T-helper 22 cell (primary cell): ENCODE measurements at places on chromosomes 7 and 10.

DNA sequence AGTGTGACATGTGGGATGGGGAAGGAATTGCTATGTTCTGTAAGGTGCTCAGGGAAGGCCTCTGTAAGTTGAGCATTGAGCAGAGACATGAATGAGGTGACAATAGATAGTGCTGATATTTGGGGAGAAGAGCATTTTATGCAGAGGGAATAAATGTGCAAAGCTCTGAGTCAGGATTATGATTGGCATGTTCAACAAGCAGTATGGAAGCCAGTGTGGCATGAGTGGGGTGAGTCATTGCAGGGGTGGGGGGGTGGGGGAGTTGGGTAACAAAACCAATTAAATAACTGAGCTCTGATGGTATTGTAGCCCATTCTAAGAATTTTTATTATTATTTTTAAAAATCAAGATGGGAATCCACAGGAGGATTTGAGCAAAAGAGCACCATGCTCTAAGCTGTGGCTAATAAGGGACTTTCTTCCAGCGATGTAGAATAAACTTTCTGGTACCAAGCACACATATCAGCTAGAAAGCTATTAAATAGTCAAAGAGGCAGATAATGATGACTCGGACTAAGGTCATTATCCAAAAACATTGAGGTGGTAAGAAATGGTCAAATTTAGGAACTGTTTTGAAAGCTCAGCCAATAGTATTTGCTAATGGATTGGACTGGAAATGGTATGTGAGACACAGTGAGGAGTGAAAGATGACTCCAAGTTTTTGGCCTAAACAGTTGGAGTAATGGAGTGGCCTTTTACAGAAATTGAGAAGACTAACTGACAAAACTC is 96.4 kb downstream of the PRKG1 start:
- DNase-seq = no peak

- DNase-seq = no peak
Measured at GRCh38 chr7:79982141-79982770, 152.4 kb upstream of the GNAI1 start.

DNA sequence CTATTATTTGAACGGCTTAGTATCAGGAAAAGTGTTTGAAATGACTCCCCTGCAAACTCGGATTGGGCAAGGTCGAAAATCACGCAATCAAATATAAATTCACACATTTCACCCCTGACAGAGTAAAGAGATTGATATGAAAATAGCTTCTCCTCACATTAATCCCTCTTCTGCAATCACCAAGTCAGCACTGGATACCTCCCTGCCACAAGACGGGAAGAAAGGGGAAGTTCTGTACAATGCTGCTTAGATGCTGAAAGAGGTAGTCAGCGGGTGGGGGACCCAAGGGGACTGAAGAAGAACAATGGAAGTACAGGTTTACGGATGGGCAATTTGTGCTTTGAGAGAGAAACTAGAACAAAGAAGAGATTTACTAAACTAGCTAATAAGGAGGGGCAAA is 72.0 kb upstream of the ANK3 start:
- DNase-seq = no peak

DNA sequence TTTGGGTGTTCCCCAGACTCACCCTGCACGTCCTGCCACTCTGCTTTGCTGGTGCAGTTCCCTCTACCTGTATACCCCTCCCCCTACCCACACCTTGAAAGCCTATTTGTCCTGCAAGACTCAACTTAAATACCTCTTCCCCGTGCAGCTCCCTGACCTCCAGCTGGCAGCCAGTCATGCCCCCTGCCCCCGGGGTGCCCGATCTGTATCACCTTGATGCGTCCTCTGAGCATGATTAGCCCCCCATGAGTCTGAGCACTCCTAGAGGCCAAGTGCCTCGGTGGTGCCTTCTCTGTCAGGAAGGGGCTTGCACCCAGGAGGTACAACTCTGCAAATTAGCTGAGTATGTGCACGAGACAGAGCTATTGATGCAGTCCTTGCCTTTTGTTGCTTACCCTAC is 95.1 kb downstream of the RGS10 start:
- no peak for DNase-seq

GRCh38 chr7:80453699-80454340 is 58.0 kb downstream of the GNAT3 start:
- no peak for DNase-seq

DNA sequence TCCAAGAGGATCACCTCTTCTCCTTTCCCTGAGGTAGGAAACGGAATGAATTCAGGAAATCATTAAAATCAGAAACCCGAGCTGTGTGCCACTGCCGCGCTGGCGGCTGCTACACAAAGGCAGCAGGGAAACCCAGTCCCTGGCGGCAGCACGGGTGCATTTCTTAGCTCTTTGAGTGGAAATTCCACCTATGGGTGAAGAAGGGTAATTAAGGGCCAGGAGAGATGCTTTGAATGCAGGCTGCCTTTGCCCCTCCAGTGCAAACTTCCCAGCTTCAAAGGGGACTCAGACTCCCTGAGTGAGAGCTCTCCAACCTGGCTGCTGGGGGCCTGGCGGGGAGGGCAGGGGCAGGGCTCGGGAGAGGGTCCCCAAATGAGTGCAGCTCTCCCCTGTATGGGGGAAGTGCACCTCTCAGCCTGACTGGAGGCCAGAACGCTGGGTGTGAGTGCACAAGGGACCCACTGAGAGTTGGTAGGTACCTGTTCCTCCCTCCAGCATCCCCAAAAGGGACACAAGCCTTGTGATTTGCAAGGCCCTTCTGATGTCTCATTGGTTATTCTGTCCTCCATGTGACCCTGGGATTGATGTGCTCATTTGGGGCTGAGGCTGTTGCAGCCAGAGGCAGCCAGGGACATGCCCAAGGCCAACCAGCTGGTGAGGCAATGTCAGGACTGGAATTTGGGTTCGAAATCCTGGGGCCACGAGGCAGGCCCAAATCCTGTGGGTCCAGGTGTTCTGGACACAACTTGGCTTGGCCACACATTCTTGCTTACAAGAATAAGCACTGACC is 16.3 kb upstream of the ZMIZ1 start:
- DNase-seq = no peak

- DNase-seq = no peak
Measured at GRCh38 chr10:87660484-87661133, 931 bp downstream of the PAPSS2 start.

- DNase-seq = no peak
Measured at GRCh38 chr7:43302211-43302711, 189.8 kb downstream of the HECW1 start.

DNA sequence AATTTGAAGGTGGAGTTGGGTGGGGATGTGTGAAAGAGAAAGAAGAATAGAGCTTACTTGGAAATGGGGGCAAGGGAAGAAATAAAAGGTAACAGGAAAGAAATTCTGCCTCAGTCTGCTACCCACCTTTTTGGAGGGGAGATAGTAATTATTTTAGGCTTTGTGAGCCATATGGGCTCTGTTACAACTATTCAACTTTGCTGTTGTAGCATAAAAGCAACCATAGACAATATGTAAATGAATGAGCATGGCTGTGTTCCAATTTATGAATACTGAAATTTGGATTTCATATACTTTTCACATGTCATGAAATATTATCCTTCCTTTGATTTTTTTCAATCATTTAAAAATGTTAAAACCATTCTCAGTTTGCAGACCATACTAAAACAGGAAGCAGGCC is 176.9 kb downstream of the HPSE2 start:
- DNase-seq = no peak

DNA sequence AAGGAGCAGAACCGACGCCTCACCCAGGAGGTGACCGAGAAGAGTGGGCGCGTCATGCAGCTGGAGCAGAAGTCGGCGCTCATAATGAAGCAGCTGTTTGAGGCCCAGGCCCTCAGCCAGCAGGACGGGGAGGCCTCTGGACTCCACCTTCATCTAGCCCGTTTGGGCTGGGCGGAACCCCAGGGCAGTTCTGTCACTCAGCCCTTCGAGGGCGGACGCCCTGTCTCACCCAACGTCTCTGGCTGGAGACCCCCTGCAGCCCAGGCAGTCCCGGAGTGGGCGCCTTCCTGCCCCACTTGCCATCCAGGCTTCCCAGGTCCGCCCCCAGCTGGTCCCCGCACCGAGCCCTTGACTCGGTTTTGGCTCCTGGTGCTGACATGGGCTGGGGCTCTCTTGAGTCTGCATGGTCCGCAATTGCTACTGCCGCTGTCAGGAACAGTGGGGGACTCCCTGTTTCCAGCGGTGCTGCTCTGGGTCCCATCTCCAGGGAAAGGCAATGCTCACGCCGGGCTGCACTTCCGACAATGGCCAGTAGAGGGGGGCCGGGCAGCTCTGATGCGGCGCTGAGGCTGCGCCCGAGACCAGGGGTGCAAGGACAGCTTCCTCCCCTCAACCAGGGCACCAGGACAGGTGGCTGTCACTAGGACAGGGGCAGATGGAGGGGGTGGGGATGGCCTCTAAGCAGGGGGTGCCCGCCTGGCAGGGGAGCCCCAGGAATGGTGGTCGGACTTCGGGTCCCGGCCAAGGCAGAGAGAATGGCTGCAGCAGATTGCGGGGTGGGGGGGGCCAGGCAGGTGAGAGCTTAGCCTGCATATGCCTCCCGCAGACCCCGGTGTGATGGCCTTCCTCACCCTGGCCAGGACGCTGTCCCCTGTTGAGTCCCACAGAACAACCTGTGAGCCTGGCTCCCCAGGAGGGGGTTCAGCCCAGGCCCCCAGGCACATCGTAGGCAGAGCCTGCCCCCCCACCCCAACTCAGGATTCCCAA is 71.2 kb upstream of the KCTD7 start:
- DNase-seq = peak; percentile 21

GRCh38 chr10:64109926-64110495 is 588.8 kb downstream of the REEP3 start:
- DNase-seq = no peak

GRCh38 chr10:673492-673891 is 16.0 kb downstream of the DIP2C start:
- no peak for DNase-seq

DNA sequence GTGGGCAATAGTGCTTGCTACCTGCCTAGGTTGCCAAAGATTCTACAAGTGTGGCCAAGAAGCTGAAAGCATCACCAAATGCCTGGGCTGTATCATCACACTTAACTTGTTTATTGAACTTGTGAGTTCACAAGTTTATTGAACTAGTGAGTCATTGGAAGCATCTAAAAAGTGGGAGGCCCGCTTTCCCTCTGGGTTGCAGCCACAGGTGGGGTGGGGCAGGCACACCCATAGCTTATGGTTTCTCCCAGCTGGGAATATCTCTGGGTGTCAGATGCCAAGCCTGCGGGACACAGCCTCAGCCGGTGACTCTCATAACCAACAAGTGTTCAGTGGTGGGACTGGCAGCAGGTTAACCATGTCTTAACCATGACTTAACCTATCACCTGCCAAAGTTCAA is 145.9 kb upstream of the FAM13C start:
- no peak for DNase-seq

DNA sequence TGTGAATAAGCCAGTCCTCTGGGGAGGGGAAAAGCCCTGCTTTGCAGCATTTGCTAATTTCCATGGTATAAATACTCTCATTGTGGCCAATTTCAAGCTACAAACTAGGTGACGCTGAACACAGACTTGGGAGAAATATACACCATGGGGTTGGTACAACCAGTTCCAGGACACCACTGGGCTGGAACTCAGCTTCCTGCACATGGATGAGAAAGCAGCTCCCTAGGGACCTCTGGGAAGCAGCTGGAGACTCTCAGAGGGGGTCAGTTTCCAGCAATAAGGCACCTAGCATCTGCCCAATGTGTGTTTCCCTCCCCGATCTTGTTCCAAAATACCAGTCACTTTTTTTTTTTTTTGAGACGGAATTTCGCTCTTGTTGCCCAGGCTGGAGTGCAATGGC is 56.8 kb upstream of the WDR11 start:
- DNase-seq = no peak

DNA sequence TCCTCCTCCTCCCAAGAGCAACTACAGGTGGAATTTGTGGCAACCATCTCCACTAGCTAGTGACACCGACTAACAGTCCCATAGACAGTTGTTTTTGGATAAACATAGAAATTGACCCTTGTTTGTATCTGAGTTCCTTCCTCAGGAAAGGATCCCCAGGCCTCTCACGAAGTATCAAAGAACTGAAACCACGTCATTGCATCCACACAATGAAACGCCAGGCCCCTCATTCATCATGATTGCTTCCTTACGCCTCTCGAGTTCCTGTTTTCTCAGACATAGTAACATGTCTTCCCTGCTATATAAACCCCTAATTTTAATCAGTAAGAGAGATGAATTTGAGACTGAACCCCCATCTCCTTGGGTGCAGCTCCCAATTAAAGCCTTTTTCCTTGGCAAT is 18.1 kb downstream of the SLC35G1 start:
- no peak for DNase-seq

GRCh38 chr10:102775201-102775934 is 31.6 kb downstream of the WBP1L start:
- DNase-seq = no peak

DNA sequence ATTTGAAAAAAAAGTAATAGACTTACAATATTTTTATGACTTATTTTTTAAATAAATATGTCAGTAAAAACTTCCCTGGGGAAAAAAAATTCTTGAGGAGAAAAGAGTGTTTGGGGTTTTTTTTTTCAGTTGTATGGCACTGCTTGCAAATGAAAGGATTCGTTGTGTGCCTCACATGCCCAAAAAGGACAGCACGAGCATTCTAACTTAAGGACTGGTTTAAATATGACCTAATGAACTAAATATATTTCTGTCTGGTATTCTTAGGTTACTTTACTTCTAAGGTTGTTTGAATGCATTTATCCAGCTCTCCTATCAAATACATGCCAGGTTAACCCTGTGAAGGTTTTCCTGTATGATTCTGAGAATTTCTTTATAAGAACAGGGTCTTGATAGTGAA is 988 bp upstream of the CD36 start:
- no peak for DNase-seq

DNA sequence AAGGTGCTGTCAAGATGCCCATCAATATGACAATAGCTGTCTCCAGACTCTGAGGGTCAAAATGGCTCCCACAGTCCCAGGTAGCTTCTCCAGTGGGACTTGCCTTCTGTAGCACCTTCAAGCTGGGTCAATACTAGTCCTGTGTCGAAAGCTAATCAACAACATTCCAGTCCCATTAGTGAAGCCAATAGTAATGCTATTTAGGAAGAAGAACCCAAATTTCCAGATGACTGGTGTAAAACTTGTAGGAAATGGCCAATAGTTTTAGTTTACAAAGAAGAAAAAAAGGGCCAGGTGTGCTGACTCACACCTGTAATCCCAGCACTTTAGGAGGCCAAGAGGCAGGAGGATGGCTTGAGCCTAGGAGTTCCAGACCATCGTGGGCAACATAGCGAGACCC is 2.0 kb upstream of the SPOCK2 start:
- DNase-seq = no peak

DNA sequence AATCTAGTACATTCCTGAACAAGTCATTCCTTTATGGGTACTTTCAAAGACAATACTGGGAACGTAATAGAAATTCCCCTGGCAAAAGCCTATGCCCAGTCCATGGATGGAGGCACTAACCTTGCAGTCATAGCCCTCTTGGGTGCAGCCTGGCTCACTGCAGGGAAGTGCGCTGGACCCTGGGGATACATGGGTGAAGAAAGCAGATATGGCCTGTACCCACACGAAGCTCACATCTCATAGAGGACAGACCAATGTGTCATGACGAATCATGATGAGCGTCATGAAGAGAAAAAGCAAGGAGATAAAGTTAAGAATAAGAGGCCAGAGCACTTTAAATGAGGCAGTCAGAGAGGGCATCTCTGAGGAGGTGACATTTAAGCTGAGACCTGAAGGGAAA is 11.8 kb downstream of the PRLHR start:
- no peak for DNase-seq
